Smooth muscle cell of the brain vasculature (primary cell): ENCODE measurements at places on chromosomes 5 and 9.

GRCh38 chr9:111525056-111525977, at the start of gene ZNF483:
TSS of gene ZNF483 (plus strand) at chr9:111525179. CDS start at chr9:111527396, 2,217 bp downstream.
- peak; percentile 36 for DNase-seq

GRCh38 chr5:128349044-128349858, 188.8 kb downstream of the FBN2 start:
- DNase-seq, result no peak

GRCh38 chr9:10026443-10026984, 586.3 kb downstream of the PTPRD start:
- no peak for DNase-seq

- no peak for DNase-seq
Measured at GRCh38 chr9:107542411-107543157, 53.0 kb upstream of the KLF4 start.

GRCh38 chr5:11903121-11903613, 1.1 kb downstream of the CTNND2 start:
- DNase-seq, result no peak
